ENCODE measurements at places on chromosomes 7 and 10.

DNA sequence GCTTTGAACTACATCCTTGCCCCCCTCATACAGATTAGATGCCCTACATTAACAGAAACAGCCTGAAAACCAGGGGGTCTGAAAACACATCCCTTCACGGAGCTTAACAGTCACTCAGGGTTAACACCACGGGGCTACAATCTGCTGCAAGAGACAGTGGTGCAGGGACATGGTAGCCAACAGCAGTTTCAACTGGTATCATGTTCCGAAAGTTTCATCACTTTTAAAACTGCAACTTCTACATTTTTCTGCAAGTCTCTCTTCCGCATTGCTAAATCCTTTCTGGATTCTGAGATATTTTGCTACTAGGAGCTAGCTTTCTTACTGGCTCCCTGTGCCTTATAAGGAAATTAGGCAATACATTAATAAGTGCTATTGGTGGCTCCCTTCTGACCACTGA is 92.6 kb downstream of the JAZF1 start:
- DNase-seq = no peak

GRCh38 chr10:29648983-29649268 is 14.2 kb upstream of the SVIL start:
- DNase-seq = no peak

- DNase-seq = peak; percentile 92
Observed at GRCh38 chr7:50531401-50531911, 33.7 kb downstream of the DDC start.

GRCh38 chr10:42809676-42810075 is 27.1 kb downstream of the BMS1 start:
- no peak for DNase-seq

DNA sequence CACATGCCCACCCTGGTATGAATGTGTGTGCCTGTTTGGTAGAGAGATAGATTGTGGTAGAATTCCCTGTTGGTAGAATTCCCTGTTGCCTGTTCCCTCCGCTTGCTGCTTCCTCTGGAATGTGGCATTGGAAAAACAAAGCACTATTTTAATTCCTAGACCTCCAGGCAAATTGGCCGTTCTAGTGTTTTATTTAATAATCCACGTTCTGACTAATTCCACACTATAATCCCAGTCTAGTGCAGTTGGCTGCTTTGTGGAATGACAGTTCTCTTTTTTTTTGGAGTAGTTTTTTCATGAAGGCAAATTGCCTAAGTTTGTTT is 2.0 kb downstream of the HECW1 start:
- no peak for DNase-seq

GRCh38 chr7:5636914-5637313 is 144.5 kb downstream of the RNF216 start:
- no peak for DNase-seq

DNA sequence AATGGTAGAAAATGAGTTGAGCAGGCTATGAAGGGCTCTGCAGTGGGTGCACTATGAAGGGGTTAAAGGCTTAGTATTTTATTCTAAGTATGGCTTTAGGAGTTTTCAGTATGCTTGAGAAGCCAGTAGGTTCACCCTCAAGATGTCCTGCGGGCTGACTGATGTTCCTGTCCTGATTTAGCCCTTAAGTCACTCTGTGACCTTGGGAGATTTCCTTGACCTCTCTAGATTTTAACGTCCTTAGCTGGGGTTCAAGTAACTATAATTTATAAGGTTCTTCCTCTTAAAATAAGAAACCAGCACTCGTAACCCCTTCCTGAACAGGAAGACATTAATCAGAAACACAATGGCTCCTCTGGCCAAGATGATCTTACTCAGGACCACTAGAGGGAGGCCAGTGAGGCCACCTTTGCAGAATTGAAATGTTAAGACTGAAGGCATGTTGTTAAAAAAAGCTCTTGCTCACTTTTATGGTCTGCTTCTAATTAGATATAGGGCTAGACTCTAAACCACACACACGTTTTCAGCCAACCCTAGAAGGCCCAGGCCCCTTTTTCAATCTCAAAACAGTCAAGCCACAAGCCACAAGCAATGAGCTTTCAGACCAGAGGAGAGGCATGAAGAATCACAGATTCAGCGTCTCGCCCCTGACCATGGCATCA is 41.9 kb downstream of the CDK1 start:
- DNase-seq = no peak

GRCh38 chr7:18495412-18496340 is at the start of gene HDAC9:
Gene HDAC9, plus strand, starts transcription at chr7:18495749. Its CDS starts 554 bp downstream, at chr7:18496303.
- peak; percentile 88 for DNase-seq

- no peak for DNase-seq
Observed at GRCh38 chr7:115177103-115177502, 255.2 kb downstream of the MDFIC start.

DNA sequence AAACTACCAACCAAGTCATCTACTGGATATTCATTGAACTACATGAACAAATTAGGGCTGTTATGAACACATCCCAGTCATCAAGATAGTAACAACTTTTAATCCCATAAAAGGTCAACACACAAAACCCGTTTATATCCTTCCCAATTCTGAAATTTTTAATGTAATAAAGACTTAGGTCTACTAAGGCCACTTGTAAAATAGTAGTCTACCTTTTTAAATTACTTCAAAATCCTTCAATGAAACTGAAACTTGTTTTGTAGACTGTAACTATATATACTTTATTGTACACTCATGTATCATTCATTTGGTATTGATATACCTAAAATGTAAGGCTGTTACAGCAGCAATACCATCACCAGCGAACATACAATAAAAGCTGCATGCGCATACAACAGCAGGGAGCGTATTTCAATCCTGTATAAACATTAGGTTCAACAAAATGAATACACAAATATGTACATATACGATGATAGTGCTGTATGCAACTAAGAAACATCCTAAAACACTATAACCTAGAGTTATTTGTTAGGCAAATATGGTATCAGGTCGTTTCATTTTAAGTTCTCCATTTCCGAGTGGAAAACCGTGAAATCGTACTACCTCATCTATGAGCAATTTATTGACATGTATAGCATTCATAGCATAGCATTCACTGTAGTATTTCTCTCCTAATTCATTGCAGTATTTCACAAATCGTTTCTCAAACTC is 973 bp downstream of the ATAD1 start:
- DNase-seq = no peak
